ENCODE measurements at places on chromosomes 13 and 19.

- no peak for DNase-seq
These were observed 28.2 kb downstream of the CELF5 start for GRCh38 chr19:3252650-3253049.

GRCh38 chr13:70520275-70521036 lies 412.2 kb upstream of the KLHL1 start:
- DNase-seq, result no peak

- DNase-seq, result no peak
These were observed 60.3 kb downstream of the CRYL1 start for GRCh38 chr13:20465218-20465879.

- no peak for DNase-seq
These were observed 1.5 kb downstream of the PHF11 start for GRCh38 chr13:49497272-49497671.

DNA sequence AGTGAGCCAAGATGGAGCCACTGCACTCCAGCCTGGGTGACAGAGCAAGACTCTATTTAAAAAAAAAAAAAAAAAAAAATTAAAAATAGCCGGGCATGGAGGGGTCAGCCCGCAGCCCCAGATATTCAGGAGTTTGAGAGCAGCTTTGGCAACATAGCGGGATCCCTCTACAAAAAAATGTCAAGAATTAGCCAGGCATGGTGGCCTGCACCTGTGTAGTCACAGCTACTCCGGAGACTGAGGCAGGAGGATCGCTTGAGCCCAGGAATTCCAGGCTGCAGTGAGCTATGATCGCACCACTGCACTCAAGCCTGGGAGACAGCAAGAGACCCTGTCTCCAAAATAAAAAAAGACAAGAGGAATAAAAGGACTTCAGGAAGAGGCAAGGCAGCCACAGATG lies 716 bp downstream of the AP1M2 start:
- no peak for DNase-seq

DNA sequence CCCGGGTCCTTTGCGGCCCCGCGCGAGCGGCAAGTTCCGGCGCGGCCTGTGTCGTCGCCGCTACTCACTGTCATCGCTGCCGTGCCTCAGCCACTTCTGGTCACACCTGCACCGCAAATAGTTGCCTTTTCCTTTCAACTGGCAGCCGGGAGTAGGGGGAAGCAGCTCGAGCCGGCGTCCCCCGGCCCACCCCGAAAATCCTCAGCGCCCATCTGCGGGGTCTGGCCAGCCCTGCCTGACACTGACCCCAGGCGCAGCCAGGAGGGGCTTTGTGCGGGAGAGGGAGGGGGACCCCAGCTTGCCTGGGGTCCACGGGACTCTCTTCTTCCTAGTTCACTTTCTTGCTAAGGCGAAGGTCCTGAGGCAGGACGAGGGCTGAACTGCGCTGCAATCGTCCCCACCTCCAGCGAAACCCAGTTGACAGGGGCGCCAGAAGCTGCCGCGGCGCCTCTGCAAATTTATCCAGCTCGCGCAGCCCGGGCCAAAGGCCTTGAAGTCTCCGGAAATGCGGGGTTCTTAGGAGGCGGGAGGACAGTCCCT lies 1.7 kb downstream of the PDX1 start:
- no peak for DNase-seq

GRCh38 chr13:45607931-45608330 lies 7.6 kb downstream of the ERICH6B start:
- DNase-seq, result no peak

DNA sequence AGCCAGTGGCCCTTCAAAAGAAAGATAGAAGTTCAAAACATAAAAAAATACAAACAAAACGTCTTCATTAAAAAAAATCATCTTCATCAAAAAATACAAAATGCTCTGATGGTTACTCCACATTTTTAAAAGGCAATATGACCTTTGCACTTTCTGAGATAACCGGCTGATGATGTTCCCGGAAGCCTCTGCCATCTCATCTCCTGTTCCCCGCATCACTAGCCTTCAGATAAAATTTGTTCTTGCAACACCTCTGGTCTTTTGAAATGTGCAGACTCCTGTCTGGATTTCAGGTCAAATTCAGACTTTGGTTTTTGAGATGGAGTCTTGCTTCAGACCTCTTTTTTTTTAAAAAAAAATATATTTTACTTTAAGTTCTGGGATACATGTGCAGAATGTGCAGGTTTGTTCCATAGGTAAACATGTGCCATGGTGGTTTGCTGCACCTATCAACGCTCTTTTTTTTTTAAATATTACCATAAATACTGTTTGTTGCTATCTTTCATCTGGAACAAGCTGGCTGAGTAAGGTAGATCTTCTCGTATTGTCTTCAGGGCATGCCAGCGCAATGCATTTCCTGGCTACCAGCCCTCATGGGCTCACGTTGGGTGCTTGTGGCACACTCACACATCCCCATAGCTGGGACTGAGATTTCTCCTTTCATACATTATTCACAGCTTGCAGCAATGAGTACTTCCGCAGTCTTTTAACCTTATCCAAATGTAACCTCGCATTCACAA lies 418.9 kb upstream of the ARGLU1 start:
- DNase-seq, result no peak

GRCh38 chr13:99144306-99144705 lies 56.3 kb upstream of the UBAC2 start:
- no peak for DNase-seq

- no peak for DNase-seq
These were observed 1128.9 kb downstream of the EFNB2 start for GRCh38 chr13:105406551-105406950.

DNA sequence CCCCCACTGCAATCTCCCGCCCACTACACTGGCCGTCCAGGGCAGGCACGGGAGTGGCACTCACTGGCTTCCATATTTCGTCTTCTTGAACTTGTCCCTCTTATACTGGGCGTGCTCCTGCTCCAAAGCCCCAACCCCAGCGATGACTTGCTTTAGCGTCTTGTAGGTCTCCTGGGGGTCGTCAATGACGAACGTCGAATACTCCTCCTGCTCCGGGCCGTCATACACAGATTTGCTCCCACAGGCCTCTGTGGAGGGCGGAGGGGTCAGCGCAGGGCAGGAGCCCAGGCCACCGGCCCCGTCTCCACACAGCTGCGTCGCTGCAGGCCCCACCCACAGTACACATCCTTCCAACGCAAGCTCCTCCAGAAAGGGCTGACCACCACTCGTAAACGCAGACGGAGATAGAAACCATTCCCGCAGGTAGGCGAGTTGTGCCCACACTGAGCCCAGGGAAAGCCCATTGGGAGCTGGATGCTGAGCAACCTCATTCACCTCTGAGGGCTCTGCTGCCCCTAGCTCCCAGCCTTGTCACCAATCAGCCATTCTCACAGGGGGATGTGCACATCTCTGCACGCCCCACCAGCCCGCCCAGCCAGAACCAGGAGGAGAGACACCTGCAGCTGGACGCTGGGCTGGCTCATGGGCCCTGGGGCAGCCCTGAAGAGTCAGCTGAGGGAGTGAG lies 7.9 kb upstream of the C13orf46 start:
- DNase-seq, result no peak

GRCh38 chr13:48975101-48975855 lies 434 bp upstream of the FNDC3A start:
- DNase-seq, result peak; percentile 62

DNA sequence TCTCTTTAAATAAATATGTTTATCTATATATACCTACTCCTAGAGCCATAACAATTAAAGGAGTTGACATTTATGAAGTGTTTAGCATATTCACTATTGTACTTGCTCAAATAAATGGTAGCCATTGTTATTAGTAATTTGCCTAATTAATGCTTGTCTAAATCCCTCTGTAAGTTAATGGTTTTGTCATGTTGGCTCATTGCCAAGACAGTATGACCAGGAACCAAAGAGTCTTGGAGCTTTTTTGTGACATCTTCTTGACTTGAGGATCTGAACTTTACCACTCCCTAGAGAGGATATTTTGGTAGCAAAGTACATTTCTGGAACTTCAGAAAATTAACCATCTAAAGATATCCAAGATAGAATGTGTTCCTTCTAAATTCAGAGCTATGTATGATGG lies 15.5 kb downstream of the FRY start:
- DNase-seq, result no peak

DNA sequence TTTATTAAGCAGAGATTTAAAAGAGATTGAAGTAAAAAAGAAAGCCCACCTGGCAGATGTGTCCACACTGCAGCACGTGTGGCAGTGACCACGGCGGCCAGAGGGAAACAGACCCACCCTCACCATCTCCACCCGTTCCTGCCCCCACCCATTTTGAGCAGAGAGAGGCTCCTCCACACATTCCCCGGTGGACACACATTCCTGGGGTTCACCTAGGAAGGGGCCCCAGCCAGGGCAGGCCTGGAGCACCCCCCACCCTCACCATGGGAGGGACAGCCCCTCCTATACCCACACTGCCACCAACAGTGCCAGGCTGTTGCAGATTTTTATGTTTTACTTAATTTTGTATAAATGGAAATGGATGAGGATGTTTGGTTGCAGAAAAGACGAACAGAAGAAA lies 54.9 kb downstream of the SLC7A9 start:
- no peak for DNase-seq

DNA sequence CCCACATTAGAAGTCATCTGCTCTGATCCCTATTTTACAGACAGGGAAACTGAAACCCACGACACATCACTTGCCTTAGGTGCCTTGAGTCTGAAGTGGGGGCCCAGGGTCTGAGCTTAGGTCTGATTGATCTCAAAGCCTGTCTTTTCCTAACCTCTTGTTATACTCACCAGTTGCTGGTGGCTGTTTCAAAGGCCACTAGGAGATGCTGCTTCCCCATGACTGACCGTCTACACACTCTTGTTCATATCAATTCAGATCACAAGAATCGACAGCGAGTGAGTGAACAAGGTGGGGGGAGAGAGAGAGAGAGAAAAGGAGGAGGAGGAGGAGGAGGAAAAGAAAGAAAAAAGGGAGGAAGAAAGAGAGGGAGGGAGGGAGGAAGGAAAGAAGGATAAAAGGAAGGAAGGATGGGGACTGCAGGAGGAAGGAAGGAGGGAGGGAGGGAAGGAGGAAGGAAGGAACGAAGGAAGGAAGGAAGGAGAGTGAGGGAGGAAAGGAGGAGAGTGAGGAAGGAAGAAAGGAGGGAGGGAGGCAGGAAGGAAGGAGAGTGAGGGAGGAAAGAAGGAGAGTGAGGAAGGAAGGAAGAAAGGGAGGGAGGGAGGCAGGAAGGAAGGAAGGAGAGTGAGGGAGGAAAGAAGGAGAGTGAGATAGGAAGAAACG lies 3.3 kb downstream of the OR10H1 start:
- no peak for DNase-seq

DNA sequence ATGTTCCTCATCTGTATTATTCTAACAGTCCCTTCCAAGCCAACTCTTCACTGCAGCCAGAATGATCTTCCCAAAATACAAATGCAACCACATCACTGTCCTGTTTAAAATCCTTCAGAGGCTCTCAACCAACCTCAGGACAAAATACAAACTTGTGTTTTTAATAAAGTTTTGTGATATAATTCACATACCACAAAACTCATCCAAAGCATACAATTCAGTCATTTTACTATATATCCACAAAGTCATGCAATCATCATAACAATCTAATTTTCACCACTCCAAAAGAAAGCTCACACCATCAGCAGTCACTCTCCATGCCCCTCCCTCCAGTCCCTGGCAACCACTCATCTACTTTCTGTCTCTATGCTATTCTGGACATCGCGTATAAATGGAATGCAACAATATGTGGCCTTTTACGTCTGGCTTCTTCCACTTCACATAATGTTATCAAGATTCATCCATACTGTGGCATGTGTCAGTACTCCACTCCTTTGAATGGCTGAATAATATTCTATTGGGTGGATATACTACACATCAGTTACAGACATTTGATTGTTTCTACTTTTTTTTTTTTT lies 81.7 kb upstream of the DOCK9 start:
- no peak for DNase-seq

All from fibroblast of upper back skin (primary cell).